ENCODE measurements at places on chromosomes 4 and X.

DNA sequence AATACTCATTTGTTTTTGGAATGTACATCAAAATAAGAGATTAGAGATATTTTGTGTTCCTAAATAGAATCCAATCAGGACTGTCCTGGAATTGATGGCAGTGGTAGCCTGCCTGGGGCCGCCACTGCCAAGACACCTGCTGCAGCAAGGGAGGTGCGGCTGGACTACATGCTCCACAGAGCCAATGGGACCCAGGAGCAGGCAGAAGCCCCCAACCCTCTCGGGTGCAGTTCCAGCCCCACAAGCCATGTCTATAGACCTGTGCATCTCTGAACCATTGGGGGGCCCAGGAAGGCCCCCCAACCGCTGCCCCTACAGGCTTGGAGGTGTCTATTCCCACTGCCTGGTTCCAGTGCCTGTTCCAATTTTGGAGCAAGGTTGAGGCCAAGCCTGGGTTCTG lies 1524.3 kb downstream of the PCDH18 start:
- DNase-seq: no peak

DNA sequence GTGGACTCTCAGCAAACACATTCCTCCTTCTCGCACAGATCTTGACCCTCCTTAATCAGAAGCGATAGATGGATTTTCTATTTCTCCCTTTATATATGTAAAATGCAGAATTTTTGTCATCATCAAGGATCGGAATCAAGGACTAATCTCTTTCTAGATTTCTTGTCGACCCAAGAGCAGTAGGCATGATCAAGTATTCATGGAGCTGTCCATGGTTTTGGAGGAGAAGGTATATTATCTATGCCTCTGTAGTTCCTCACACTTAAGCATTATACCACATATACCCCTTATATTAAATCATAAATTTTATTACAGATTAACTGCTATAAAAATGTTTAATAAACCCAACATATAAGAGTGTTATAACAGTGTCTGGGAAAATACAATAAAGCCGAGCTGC lies 886.8 kb downstream of the NLGN4X start:
- DNase-seq: no peak

DNA sequence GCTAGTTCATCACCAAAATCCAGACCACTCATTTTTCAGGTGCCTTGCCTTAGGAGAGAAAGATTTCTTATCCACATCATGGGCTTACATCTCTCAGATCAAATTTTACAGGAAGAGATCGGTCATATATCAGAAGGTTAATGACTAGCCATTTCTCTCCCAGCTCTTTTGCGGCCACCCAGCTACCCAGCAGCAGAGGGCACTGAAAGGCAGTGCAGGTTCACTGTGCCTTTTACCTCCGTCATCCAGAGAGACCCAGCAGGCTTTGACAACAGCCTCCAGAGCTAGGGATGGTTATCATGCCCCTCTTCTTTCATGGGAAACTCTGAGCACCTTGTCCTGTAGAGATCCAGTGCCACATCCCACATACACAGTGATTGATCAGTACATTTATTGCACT lies 384.8 kb downstream of the AFF2 start:
- no peak for DNase-seq

GRCh38 chrX:9899640-9900111 lies 67.5 kb upstream of the CLDN34 start:
- no peak for DNase-seq

- peak; percentile 48 for DNase-seq
Measured at GRCh38 chrX:140360284-140360683, 144.6 kb downstream of the SOX3 start.

- DNase-seq: peak; percentile 3
Measured at GRCh38 chr4:153113061-153113837, 91.0 kb upstream of the TRIM2 start.

All from NCI-H69 (cell line).